Ovary (tissue), 10 donors: ENCODE measurements at places on chromosomes 1 and 21. TPM values are rescaled to one million over a fixed set of nuclear protein-coding genes. Genes with fewer than 3 reads are reported as not detected.

- no peaks in the 10 kb centered on the region for H3K27me3 ChIP-seq
- H3K27ac ChIP-seq: no peak overlapping the region
- DNase-seq: no peak
- H3K36me3 ChIP-seq: no peaks in the 10 kb centered on the region
These were observed 83.0 kb downstream of the RRAGC start for GRCh38 chr1:38776466-38777065.

DNA sequence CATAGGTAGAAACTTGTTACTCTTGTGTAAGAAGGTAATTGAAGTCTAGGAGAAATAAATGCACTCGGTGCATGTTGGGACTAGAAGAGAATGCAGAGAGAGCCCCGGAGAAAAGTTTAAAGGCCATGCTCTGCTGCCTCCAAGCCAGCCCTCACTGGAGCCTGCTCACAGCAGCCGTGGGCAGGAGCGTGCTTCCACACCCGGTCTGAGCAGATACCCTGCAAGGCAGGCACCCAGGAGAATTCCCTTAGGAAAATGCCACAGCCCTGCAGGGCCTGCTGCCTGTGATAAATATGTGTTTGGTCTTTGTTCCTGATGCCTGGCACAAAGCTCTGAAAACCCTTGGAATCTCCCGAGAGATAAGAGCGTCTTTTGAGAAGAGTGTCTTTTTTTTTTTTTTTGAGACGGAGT is 22.8 kb downstream of the C2CD2 start:
- peak; percentile 28 for DNase-seq
- H3K36me3 ChIP-seq: no peaks in the 10 kb centered on the region
- no peaks in the 10 kb centered on the region for H3K27me3 ChIP-seq
- H3K27ac ChIP-seq: no peak overlapping the region

TRPM2 gene
- total RNA-seq: 1.5 TPM

DNA sequence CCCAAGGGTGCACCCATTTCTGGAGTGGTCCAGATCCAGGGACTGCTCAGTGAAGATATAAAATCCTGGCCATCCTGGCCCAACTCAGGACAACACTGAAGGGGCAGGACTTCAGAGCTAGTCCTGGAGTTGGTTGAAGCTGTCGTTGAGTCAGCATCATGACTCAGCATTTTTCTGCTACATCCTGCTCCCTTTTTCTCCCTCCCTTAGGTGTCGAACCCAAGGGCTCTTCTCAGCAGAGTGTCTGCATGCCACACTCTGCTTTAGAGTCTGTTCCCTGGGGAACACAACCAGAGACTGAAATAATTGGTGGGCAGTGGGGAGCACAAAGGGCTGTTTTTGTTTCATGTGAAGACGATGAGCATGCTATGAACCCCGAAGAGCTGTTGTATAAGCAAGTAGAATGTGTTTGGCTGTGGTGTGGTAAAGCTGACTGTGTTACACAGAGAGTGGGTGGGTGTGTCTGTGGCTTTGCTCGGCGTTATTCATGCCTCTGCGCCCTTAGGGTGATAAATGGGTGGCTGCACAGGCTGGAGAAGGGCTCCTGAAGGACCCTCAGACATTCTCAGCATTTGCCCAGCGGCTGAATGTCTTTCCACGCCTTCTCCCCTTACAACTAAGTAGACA is 167.2 kb downstream of the CYYR1 start:
- H3K4me3 ChIP-seq: no peak overlapping the region
- no peaks in the 10 kb centered on the region for H3K36me3 ChIP-seq
- DNase-seq: no peak
- H3K27ac ChIP-seq: no peak overlapping the region

DNA sequence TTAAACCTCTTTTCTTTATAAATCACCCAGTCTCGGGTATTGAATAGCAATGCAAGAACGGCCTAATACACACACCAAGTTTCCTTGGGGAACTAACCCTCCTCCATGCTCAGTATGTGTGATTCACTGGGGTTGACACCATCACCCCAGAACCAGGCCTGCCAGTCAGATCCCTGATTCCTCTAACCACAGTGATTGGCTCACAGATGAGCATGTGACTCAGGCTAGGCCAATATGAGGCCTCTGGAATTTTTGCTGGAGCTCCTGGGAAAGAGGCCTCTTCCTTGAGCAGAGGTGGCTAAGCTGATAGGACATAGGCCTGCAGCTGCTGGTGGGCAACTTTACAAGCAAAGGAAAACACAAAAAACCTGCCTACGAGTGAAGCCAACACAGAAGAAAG is 74.7 kb upstream of the ZBTB40 start:
- no peak overlapping the region for H3K27ac ChIP-seq
- no peaks in the 10 kb centered on the region for H3K27me3 ChIP-seq
- H3K4me3 ChIP-seq: no peak overlapping the region
- no peak for DNase-seq
- H3K4me1 ChIP-seq: no peaks in the 10 kb centered on the region

UBXN10 gene
- 1.5 TPM for total RNA-seq

DNA sequence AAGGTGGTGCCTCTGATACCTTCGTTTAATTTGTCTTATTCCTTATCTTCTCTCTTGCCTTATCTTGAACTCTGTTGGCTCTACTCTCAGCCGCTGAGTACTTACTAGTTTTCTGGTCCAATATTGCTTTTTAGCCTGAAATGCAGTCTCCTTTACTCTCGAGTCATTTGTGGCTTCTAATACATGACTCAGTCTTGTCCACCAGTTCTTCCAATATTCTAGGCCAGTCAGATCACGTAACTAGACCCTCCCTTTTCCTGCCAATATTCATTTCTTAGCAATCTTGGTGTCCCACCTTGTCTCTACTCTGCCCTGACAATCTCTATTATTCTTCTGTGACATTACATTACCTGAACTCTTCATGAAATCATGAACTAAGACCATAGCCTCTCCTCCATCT is 555.8 kb downstream of the DPYD start:
- H3K4me3 ChIP-seq: no peak overlapping the region
- no peaks in the 10 kb centered on the region for H3K36me3 ChIP-seq
- DNase-seq: no peak
- H3K4me1 ChIP-seq: no peaks in the 10 kb centered on the region
- H3K27ac ChIP-seq: no peak overlapping the region

GRCh38 chr1:178076607-178077006 is 17.3 kb upstream of the RASAL2 start:
- H3K27me3 ChIP-seq: no peaks in the 10 kb centered on the region
- H3K27ac ChIP-seq: no peak overlapping the region
- H3K4me1 ChIP-seq: no peaks in the 10 kb centered on the region
- no peak overlapping the region for H3K4me3 ChIP-seq

- no peak overlapping the region for H3K27ac ChIP-seq
- no peaks in the 10 kb centered on the region for H3K36me3 ChIP-seq
- no peaks in the 10 kb centered on the region for H3K27me3 ChIP-seq
These were observed 63.4 kb upstream of the PSEN2 start for GRCh38 chr1:226806988-226807387.

DNA sequence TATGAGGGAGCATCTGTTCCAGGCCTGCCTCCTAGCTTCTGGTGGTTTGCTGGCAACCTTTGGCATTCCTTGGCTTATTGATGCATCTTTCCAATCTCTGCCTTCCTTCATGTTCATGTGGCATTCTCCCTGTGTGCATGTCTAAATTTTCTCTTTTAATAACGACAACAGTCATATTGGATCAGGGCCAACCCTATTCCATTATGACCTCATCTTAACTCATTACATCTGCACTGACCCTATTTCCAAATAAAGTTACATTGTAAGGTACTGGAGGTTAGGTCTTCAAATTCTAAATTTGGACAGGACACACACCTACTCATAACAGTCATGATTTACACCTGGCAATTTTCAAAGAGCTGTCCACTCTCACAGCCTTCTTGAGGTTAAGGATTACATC is 117.2 kb upstream of the FGGY start:
- H3K27ac ChIP-seq: no peak overlapping the region
- no peaks in the 10 kb centered on the region for H3K27me3 ChIP-seq
- H3K36me3 ChIP-seq: no peaks in the 10 kb centered on the region
- DNase-seq: no peak

DNA sequence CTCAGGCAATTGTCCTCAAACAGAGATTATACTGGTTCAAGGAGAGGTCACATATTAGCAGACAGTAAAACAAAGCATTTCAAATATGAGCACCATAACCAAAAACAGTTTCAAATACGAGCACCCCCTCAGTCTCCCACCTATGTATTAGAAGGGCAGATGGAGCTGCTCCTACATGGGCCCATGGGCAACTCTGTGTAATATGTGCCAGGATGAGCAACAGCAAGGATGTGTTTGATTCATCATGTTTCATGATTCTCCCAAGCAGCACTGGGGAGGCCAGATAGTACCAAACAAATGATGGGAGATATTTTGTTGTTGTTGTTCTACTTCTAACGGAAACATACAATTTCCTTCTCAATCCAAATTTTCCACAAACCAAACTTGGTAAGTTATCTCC is 8.9 kb downstream of the ADSS2 start:
- no peaks in the 10 kb centered on the region for H3K36me3 ChIP-seq
- DNase-seq: no peak
- H3K27me3 ChIP-seq: no peaks in the 10 kb centered on the region

DNA sequence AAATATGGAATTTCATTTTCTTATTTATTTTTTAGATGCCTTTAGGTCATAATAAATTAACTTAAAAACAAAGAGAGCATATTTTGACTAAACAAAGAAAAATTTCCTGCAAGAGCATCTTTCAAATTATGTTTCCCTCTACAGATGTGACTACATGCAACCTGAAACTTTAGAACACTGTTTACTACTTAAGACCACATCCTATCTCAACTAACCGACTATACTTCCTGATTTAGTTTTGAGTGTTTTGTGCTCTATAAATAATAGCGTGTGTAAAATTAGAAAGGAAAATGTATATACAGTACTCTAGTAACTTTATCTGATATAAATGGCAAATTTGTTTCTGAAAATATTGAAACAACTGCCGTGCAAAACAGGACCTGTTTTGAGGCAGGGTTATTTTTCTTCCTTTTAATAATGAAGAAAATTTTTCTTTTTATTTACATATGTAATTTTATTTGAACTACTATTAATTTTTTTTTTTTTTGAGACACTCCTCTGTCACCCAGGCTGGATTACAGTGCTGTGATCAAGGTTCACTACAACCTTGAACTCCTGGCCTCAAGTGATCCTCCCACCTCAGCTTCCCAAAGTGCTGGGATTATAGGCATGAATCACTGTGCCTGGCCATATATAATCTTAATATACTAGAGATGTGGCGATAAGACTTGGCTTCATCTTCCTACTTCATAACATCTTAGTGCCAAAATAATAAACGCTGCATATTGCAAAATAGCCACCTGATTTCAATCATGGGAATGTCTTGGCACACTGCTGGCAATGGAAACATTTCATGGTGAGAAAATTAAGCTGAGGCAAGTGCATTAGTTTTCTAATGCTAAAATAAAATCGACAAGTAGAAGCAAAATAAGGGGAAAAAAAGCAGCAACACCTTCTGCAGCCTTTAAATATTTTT is 12.3 kb downstream of the ZRANB2 start:
- H3K36me3 ChIP-seq: no peaks in the 10 kb centered on the region
- no peaks in the 10 kb centered on the region for H3K27me3 ChIP-seq
- H3K4me1 ChIP-seq: no peaks in the 10 kb centered on the region
- H3K27ac ChIP-seq: no peak overlapping the region
- DNase-seq: no peak

- H3K27me3 ChIP-seq: no peaks in the 10 kb centered on the region
- no peaks in the 10 kb centered on the region for H3K4me1 ChIP-seq
- H3K27ac ChIP-seq: no peak overlapping the region
- H3K4me3 ChIP-seq: no peak overlapping the region
- H3K36me3 ChIP-seq: no peaks in the 10 kb centered on the region
These were observed 23.3 kb upstream of the GBP2 start for GRCh38 chr1:89149229-89149628.

- H3K27me3 ChIP-seq: no peaks in the 10 kb centered on the region
- H3K4me1 ChIP-seq: no peaks in the 10 kb centered on the region
- H3K27ac ChIP-seq: no peak overlapping the region
- no peak overlapping the region for H3K4me3 ChIP-seq
These were observed 51.3 kb upstream of the GFI1 start for GRCh38 chr1:92538048-92538412.

CELF3 gene
- total RNA-seq: not detected

NPPB gene
- not detected for total RNA-seq

GRCh38 chr1:155176544-155177071 is 3.0 kb downstream of the TRIM46 start:
- no peaks in the 10 kb centered on the region for H3K27me3 ChIP-seq
- H3K4me1 ChIP-seq: no peaks in the 10 kb centered on the region
- no peaks in the 10 kb centered on the region for H3K36me3 ChIP-seq
- H3K4me3 ChIP-seq: no peak overlapping the region

DNA sequence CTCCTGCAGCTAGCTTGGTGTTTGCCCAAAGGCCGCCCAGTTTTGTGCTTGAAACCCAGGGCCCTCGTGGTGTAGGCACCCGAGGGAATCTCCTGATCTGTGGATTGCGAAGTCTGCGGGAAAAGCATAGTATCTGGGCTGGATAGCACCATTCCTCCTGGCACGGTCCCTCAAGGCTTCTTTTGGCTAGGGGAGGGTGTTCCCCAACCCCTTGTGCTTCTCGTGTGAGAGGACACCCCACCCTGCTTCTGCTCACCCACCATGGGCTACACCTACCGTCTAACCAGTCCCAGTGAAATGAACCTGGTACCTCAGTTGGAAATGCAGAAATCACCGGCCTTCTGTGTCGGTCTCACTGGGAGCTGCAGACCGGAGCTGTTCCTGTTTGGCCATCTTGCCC is 403.5 kb downstream of the USP25 start:
- DNase-seq: no peak
- H3K27me3 ChIP-seq: no peaks in the 10 kb centered on the region
- H3K4me1 ChIP-seq: no peaks in the 10 kb centered on the region
- no peaks in the 10 kb centered on the region for H3K36me3 ChIP-seq

TMPRSS15 gene
- not detected for total RNA-seq

ADAMTS4 gene
- total RNA-seq: 40.7 TPM

GRCh38 chr1:62924983-62925790 is 141.3 kb downstream of the ATG4C start:
- DNase-seq: no peak
- H3K36me3 ChIP-seq: no peaks in the 10 kb centered on the region
- no peaks in the 10 kb centered on the region for H3K4me1 ChIP-seq
- no peaks in the 10 kb centered on the region for H3K27me3 ChIP-seq
- H3K4me3 ChIP-seq: no peak overlapping the region

- no peak overlapping the region for H3K27ac ChIP-seq
- H3K27me3 ChIP-seq: no peaks in the 10 kb centered on the region
- no peak for DNase-seq
- H3K4me3 ChIP-seq: no peak overlapping the region
- H3K4me1 ChIP-seq: no peaks in the 10 kb centered on the region
- no peaks in the 10 kb centered on the region for H3K36me3 ChIP-seq
These were observed 34.7 kb downstream of the CELF3 start for GRCh38 chr1:151681923-151682322.

ATP1A2 gene
- 3.0 TPM for total RNA-seq

KRTAP19-1 gene
- not detected for total RNA-seq

- H3K27me3 ChIP-seq: no peaks in the 10 kb centered on the region
- peak overlapping the region; percentile 33 for H3K27ac ChIP-seq
- peaks cover 28% of the 10 kb centered on the region for H3K4me1 ChIP-seq
- peak; percentile 85 for DNase-seq
- H3K4me3 ChIP-seq: no peak overlapping the region
- no peaks in the 10 kb centered on the region for H3K36me3 ChIP-seq
These were observed 17.7 kb downstream of the DHRS3 start for GRCh38 chr1:12600335-12600734.
